ENCODE measurements at places on chromosomes 7 and 10. TPM values are rescaled to one million over a fixed set of nuclear protein-coding genes. Genes with fewer than 3 reads are reported as not detected.

- H3K27ac ChIP-seq: no peak overlapping the region
- H3K36me3 ChIP-seq: peaks cover 2% of the 10 kb centered on the region
- H3K4me3 ChIP-seq: no peak overlapping the region
- DNase-seq: no peak
Observed at GRCh38 chr7:29891766-29892165, 85.5 kb downstream of the WIPF3 start.

GRCh38 chr10:1377740-1378397 is 321.7 kb downstream of the WDR37 start:
- H3K4me1 ChIP-seq: no peaks in the 10 kb centered on the region
- no peak overlapping the region for H3K4me3 ChIP-seq
- H3K27ac ChIP-seq: no peak overlapping the region
- DNase-seq: no peak
- no peaks in the 10 kb centered on the region for H3K36me3 ChIP-seq
- H3K27me3 ChIP-seq: peaks cover 81% of the 10 kb centered on the region

- peaks cover 10% of the 10 kb centered on the region for H3K4me1 ChIP-seq
- DNase-seq: peak; percentile 46
- H3K36me3 ChIP-seq: no peaks in the 10 kb centered on the region
- H3K4me3 ChIP-seq: peak overlapping the region; percentile 50
- H3K27ac ChIP-seq: no peak overlapping the region
Observed at GRCh38 chr7:132614428-132615318, 38.4 kb upstream of the PLXNA4 start.

DNA sequence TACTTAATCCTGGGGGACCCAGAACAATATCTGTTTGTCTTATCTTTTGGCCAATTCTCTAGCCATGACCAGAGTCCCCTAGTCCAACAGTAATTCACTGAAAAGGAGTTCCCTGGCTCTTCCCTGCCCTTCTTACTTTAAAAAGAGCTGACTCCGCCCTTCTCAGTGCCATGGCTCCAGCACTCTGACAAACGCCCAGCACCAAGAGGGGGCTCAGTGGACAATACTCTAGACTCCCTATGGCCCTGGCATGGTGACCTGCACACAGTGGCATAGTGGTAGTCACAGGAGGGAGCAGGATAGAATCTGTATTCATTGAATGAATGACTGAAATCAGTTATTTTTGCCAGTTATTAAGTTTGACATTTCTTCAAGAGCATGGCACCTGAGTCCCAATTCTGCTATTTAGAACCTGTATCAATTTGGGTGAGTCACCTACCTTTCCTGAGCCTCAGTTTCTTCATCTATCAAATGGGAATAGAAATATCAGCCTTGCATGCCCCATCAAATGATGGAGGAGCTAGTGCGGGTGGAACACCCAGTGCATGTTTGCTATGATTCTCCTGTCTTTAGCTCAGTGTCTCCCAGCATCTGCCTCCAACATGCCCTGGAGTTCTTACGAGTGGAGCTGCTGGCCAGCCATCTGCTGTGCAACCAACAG is 69.4 kb downstream of the CLEC2L start:
- H3K36me3 ChIP-seq: peaks cover 97% of the 10 kb centered on the region
- H3K27me3 ChIP-seq: no peaks in the 10 kb centered on the region
- no peak overlapping the region for H3K4me3 ChIP-seq
- no peak overlapping the region for H3K27ac ChIP-seq
- no peak for DNase-seq

DNA sequence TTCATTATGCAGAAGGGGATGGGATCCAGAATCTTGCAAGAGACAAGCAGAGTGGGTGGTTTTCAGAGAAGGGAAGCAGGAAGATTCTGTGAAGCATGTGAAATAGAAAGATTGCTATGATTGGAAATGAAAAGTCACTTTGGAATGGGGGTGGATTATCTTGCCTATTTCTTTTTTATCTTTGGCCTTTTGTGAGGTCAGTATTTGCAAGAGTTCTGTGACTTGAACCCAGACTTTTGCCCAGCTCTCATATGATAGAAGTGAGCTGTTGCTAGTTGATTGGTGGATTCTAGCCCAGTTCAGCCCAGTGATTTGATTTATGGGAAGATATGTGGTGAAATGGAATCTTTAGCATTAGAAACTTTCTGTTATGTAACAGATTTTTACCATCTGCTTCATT is 17.1 kb downstream of the ENTPD7 start:
- peaks cover 3% of the 10 kb centered on the region for H3K4me1 ChIP-seq
- H3K27me3 ChIP-seq: no peaks in the 10 kb centered on the region
- H3K36me3 ChIP-seq: peaks cover 24% of the 10 kb centered on the region
- no peak for DNase-seq
- H3K27ac ChIP-seq: no peak overlapping the region
- H3K4me3 ChIP-seq: no peak overlapping the region

GRCh38 chr7:83143107-83143506 is 19.6 kb downstream of the PCLO start:
- no peaks in the 10 kb centered on the region for H3K36me3 ChIP-seq
- H3K4me1 ChIP-seq: no peaks in the 10 kb centered on the region
- no peak overlapping the region for H3K4me3 ChIP-seq
- no peak for DNase-seq
- H3K27ac ChIP-seq: no peak overlapping the region

- H3K4me1 ChIP-seq: no peaks in the 10 kb centered on the region
- no peak overlapping the region for H3K4me3 ChIP-seq
- H3K36me3 ChIP-seq: no peaks in the 10 kb centered on the region
- no peaks in the 10 kb centered on the region for H3K27me3 ChIP-seq
Observed at GRCh38 chr10:81898518-81898917, 23.5 kb downstream of the NRG3 start.

- H3K27me3 ChIP-seq: no peaks in the 10 kb centered on the region
- no peaks in the 10 kb centered on the region for H3K36me3 ChIP-seq
- H3K4me3 ChIP-seq: no peak overlapping the region
- no peak for DNase-seq
Observed at GRCh38 chr10:60645980-60646379, 132.3 kb upstream of the CDK1 start.

DNA sequence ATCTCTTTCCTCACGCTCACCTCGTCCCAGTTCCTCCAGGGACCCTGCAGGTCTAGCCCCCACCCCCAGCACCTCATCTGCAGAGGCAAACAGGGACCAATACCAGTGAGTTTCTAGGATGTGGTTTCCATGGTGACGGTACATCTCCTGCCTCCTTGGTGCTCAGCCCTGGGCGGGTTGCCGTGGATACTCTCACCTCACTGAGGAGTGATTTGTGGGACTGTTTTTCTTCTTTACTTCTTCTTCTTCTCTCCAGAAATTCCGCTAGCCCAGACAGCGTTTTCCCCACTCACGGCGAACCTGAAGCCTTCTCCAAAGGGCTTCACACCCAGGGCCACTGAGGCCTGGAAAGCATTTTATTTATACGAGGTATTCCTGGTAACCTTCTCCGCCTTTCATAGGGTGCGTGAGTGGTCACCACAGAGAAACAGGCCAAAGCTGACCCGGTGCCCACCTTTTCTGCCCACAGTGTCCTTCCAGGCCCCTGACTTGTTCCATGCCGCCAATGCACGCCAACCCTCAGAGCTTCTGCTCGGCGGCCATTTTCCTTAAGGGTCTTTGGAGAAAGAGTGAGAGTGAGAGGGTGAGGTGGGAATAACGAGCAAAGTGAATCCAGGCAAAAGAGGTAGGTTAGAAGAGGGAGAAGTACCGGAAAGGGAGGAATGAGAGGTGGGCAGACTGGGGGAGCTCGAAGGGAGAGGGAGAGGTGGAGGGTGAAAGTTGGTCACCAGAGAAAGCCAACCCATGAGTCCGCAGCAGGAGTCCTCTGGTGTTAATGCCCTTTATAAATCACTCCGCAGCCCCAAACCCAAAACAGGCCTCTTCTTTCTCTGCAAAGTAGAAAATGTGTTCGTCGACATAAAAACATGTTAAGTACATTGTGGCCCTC is 15.5 kb downstream of the FAM241B start:
- no peaks in the 10 kb centered on the region for H3K4me1 ChIP-seq
- H3K4me3 ChIP-seq: no peak overlapping the region
- no peaks in the 10 kb centered on the region for H3K36me3 ChIP-seq
- DNase-seq: no peak
- H3K27ac ChIP-seq: no peak overlapping the region

DNA sequence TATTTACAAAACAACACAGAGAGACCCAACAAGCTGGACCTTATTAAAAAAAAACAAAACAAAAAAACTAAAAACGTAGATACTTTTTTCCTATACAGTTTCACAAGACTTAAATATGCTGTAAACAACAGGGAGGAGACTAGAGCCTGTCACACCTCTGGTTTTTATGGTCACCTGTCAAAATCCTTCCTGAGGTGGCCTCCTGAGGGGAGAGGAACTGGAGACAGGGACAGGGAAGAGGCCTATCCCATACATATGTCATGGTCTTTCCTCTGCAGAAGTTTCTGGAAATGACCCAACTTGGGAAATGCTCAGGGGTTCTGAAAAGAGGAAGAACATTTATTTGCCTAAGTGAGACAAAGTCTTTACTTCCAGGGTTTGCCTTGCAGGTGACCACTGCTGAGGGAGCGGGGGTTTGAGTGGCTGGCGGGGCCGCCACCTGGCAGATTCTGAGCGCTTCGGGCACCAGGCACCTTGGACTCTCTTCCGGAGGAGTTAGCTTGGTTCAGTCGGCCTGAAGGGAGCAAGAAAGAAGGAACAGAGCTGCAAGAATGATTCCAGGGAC is 18.3 kb downstream of the CPA1 start:
- H3K36me3 ChIP-seq: peaks cover 29% of the 10 kb centered on the region
- no peak overlapping the region for H3K27ac ChIP-seq
- no peaks in the 10 kb centered on the region for H3K4me1 ChIP-seq
- H3K27me3 ChIP-seq: no peaks in the 10 kb centered on the region

DNA sequence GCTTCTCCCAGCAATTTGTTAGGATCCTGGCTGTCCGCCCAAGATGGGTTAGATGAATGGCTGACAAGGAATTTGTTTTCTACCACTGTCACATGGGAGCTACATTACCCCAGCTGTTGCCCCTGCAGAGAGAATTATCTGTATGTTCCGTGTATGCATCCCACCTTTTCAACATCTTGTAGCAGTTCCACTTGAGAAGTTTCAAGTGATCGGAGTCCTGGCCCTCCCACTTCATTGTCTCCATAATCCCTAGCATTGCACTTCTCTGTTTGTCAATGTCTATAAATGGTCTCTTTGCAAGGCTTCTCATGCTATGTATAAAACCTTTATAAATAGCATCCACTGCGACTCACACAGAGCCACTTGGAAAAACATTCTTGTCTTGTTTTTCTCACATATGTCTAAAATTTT is 972.5 kb downstream of the CNTNAP2 start:
- no peaks in the 10 kb centered on the region for H3K36me3 ChIP-seq
- no peaks in the 10 kb centered on the region for H3K27me3 ChIP-seq

DNA sequence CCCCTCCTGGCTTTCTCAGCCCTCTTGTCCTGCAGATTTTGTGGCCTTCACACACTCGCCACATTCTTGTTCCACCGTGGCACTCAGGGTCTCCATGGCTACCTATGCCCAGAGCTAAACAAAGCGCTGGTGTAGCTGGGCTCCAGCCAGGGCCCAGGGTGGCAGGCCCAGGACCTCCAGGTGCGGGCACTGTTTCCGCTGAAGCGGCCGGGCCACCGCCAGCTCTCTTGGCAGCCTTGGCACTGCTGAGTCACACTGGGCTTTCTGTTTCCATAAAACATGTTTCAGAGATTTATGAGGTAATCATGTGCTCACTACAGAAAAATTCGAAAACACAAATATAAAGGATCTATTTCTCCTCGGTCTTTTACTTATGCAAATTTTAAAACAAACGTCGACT is 51.3 kb downstream of the AOC1 start:
- H3K4me3 ChIP-seq: no peak overlapping the region
- H3K27ac ChIP-seq: peak overlapping the region; percentile 79
- H3K27me3 ChIP-seq: peaks cover 49% of the 10 kb centered on the region
- peak; percentile 82 for DNase-seq
- H3K36me3 ChIP-seq: no peaks in the 10 kb centered on the region
- H3K4me1 ChIP-seq: peaks cover 36% of the 10 kb centered on the region

DNA sequence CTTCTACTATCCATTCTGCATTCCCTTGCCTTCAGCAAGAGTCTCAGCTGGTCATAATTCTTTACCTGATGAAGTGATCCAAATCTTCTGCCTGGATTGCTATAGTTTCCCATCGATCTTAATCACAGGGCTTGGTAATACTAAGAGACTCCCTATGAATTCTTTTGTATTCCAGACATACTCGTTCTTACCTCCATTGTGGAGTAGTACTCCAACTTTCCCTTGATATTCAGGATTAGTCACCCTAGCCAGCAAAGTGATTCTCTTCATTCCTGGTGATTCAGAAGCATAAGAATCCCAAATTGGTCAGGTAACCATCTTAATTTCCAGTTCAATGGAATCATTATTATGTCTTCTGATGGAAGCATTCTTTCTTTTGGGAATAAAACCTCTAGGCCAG is 96.7 kb downstream of the TWIST1 start:
- H3K4me1 ChIP-seq: no peaks in the 10 kb centered on the region
- no peak overlapping the region for H3K27ac ChIP-seq
- no peaks in the 10 kb centered on the region for H3K27me3 ChIP-seq

DNA sequence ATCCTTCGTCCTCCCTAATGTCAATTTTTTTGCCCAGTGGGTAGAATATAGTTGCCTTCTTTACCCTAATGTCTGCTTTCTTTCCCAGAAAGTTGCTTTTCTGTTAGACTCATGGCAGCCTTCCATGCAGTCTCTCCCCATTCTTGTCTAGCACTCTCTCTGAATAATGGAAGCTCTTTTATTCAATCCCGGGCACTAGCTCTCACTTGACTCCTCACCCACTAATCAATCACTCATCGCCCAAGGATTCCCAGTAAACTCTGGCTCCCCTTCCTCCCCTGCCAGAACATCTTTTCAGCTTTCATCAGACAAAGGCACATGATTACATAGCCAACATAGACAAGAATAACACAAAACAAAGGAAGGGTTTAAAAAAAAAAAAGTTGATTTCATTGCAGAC is 100.2 kb upstream of the RELN start:
- no peaks in the 10 kb centered on the region for H3K4me1 ChIP-seq
- H3K27me3 ChIP-seq: no peaks in the 10 kb centered on the region
- no peak overlapping the region for H3K27ac ChIP-seq
- DNase-seq: no peak

DNA sequence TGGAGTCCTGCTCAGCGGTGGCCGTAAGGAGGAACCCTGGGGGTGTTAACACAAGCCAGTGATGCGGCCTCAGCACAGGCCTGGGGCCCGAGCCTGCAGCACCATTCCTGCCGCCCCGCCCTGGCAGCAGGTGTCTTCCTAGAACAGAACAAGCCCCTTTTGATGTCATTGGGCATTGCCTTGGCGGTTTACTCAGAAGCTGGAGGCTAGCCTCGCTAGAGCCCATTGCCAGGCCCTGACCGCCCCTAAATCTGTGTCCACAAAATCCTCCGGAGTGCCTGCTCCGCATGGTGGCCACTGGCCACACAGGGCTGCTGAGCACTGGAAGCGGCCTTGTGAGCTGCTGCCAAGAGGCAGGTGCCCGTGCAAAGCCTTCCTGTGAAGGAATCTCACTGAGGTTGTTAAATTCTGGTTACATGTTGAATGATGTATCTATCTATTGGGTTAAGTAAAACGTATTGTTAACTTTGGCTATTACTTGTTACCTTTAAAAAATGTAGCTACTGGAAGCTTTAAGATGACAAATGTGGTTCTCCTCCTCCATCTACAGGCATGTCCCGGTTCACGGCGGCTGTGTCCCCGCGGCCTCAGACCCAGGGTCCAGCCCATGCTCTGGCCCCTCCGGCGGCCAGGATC is 1.2 kb upstream of the INPP5A start:
- peak overlapping the region; percentile 94 for H3K27ac ChIP-seq
- peaks cover 50% of the 10 kb centered on the region for H3K4me1 ChIP-seq
- H3K27me3 ChIP-seq: no peaks in the 10 kb centered on the region
- H3K36me3 ChIP-seq: no peaks in the 10 kb centered on the region

Gene FKBP9
- 112 TPM for total RNA-seq

Gene TRIL
- total RNA-seq: 1.9 TPM

Gene MYH16
- total RNA-seq: not detected

Gene NEUROG3
- not detected for total RNA-seq

Gene AZGP1
- 85.5 TPM for total RNA-seq

Gene PRPF18
- 14.7 TPM for total RNA-seq

Gene PIK3CG
- total RNA-seq: 1.7 TPM

Gene FGL2
- total RNA-seq: 10.6 TPM

Gene DRGX
- not detected for total RNA-seq

Gene TMEM139
- 8.8 TPM for total RNA-seq
